ENCODE measurements at places on chromosomes 6 and 20.

- DNase-seq, result no peak
Observed at GRCh38 chr6:9025228-9025627, 589.9 kb upstream of the SLC35B3 start.

GRCh38 chr20:4009309-4009708 lies 6.0 kb downstream of the RNF24 start:
- no peak for DNase-seq

DNA sequence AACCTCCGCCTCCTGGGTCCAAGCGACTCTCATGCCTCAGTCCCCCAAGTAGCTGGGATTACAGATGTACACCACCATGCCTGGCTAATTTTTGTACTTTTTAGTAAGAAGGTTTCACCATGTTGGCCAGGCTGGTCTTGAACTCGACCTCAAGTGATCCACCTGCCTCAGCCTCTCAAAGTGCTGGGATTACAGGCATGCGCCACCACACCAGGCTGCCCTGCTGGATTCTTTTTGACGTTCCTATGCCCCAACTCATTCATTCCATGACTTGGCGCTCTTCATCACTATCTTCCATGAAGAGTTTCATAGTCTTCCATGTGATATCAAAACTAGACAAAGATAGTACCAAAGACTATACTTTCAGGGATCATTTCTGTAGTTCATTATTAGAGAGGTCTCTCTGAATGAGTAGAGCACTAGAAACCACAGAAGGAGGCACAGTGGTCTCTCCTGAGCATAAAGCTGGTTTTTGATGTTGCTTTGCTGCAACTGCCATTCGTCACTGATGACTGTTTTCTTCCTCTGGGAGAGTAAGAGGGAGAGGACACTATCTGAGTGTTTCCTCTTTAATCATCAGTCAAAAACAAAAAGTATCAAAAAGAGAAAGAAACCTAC lies 23.5 kb downstream of the DNAAF9 start:
- no peak for DNase-seq

- no peak for DNase-seq
Observed at GRCh38 chr20:34363465-34364222, 571 bp downstream of the ITCH start.

DNA sequence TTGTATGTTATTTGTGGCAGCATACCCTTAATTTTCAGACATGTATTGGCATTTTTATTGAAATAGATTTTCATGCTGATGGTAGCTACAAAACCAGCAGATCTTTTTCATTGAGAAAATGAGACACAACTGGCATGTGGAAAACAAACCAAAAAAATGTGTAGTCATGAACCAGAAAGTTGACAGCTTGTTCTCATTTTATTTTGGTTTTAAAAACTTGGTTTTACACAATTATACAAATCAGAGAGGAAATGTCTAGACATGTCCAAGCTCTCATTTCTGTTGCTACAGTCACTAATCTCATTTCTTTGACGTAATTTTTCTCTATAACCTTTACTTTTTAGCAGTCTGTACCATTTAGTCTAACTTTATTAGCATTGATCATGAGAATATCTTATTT lies 85.4 kb downstream of the GRIK2 start:
- no peak for DNase-seq

DNA sequence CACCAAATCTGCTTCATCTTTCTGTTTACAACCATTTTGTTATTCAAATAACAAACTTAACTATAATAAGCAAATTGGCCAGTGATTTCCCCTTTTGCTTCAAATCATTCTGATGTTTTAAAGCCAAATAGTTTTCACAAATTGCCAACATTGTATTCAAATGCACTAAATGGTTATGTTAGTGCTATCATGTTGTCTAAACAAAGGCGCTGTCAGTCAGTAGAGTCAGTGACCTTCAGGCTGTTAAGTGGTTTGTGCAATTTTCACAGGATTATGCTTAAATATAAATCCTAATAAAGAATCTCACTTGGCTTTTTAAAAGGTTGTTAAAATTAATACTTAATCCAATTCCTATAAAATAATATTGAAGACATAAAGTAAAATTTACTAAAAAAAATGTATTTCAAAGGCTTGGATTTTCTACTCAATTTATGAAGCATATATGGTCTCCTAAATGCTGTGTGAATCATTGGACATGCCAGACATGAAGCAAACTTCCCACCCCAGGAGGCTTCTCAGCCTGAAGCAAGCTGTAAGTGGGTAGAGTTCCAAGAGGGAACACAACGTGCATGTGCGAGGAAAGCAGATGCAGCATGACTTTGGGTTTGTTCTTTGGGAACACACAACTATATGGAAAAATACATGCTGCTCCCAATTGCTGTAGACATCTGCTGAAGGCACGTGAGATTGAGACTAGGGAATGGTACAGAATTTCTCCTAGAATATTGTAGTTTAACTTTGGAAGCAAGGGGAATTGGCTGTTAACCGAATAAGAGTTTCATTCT lies 54.9 kb downstream of the RSPO3 start:
- no peak for DNase-seq

DNA sequence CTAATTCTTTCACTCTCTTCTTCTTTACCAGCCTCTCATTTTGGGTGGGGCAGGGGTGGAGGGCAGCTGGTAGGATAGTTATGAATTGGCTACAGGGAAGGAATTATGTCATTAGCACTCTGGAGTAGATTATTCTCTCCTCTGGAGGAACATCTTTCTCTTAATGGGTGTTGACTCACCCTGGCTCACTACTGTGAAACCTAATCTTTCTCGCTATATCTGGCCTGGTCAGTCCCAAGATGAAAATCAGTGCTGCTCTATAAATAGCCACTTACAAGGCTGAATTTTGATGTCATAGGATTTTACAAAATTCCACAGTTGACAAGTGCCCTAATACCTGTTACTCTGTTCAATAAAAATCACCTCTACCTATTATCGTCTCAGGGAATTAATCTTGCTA lies 151.3 kb downstream of the COL9A1 start:
- DNase-seq, result no peak

DNA sequence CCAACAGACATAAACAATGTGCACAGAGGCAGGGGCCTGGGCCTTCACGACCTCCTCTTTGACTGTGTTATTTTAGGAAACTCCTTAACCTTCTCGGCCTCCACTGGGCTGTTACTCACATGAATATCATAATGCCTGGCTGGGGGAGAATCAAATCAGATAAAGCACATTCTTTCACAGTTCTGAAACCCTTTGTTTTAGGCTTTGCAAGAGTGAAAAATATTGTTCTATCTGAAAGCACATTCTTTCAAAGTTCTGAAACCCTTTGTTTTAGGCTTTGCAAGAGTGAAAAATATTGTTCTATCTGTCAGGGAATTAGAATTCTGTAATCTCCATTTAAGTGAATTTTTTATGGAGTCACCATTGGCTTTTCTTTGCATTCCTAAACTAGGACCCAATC lies 50.7 kb upstream of the SYNDIG1 start:
- DNase-seq, result no peak

- DNase-seq, result no peak
Observed at GRCh38 chr20:63059684-63060056, 52.9 kb upstream of the BHLHE23 start.

DNA sequence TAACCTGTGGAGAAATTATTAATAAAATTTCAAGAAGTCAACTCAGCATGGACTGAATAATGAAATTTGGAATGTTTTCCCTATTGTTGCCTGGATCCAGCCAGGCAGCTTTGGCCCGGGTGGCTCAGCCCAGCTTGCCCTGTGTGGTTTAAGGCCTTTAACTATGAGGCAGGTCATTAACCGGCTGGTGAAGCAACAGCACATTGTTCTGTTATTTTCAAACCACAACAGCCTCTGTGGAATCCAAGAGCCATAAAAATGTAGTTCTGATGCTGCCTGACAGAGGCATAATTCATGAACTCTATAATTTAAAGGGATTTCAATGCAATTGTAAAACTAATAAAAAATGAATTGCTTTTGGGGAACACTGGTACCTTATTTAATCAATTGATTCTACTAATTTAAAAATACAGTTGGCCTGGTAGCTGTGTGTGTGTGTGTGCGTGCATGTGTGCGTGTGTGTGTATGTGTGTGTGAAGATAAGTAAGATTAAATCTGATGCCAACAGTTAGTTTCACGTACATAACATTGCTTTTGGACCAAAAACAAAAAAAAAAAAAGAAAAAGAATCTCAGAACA lies 117.7 kb downstream of the RPS12 start:
- no peak for DNase-seq

GRCh38 chr20:4328541-4328940 lies 313.2 kb upstream of the RNF24 start:
- DNase-seq, result no peak

- DNase-seq, result no peak
Observed at GRCh38 chr6:157269261-157269794, 54.0 kb downstream of the TMEM242 start.

DNA sequence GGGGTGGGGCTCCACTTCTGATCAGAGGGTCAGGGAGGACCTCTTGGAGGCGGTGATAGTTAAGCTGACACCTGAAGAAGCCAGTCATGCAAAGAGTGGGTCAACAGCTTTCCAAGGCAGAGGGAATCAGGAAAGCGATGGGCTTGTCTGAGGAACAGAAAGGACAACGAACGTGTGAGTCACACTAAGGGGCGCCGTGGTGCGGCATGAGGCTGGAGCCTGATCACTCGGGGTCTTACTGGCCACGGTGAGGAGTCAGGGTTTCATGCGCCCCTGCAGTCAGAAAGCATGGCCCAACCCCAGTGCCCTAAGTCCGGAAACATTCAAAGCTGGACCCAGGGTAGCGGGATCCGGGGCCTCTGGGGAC lies 50.6 kb upstream of the SLC32A1 start:
- no peak for DNase-seq

DNA sequence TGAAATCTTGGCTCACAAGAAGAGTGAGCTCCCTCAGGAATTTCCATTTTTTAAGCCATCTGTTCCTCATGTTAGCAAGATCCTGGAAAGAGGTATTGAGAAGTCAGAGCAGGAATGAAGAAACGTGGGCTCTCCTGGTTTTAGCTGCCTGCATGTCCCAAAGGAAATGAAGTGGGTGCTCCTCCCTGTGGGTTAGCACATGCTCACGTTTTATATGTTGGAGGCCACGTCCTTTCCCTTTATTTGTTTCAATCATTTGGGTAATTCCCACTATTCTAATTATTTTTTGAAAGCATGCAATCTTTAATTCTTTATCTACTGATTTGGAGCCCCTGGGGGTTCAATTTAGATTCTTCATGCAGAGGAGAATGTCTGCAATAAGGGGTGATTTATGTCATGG lies 4.3 kb upstream of the MAP3K4 start:
- DNase-seq, result no peak

DNA sequence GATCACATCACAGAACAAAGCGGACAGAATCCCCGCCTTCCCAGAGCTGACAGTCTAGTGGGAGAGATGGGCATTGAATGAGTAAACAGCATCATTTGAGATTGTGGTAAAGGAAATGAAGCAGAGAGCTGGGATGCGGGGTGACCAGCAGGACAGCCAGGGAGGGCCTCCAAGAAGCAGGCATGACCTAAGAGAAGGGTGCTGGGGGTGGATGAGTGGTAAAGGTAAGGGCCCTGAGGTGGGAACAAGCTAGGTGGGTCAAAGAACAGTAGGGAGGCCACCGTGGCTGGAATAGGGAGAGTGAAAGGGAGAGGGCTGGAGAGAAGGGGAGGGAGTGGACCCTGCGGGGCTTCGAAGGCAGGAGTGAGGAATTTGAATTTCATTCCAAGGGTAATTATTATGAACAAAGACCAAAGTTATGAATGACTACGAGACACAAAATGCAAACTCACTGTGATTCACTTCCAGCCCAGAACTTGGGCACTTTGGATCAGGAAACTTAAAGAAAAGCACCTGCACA lies 61.4 kb downstream of the CEBPB start:
- DNase-seq, result no peak

DNA sequence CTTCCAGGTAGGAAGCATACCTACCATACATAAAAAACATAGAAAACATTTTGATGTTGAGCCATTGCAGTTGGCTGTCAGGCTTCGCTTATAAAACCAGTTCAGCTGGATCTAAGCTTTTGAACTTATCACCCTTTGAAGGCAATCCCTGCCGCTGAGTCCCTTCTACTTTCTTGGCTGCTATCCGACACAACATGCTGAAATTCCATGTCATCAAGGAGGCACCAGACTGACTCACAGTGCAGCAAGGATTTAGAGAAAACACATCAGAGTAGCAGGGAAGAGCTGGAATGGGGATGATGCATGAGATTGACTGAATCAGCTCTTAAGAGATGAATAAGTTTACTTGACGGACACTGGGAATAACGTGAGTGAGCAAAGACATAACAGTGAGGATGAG lies 135.0 kb upstream of the MAN1A1 start:
- DNase-seq, result no peak

- DNase-seq, result no peak
Observed at GRCh38 chr20:23278172-23278571, 72.4 kb upstream of the NXT1 start.

- no peak for DNase-seq
Observed at GRCh38 chr6:74050921-74051320, 354.9 kb downstream of the CD109 start.

DNA sequence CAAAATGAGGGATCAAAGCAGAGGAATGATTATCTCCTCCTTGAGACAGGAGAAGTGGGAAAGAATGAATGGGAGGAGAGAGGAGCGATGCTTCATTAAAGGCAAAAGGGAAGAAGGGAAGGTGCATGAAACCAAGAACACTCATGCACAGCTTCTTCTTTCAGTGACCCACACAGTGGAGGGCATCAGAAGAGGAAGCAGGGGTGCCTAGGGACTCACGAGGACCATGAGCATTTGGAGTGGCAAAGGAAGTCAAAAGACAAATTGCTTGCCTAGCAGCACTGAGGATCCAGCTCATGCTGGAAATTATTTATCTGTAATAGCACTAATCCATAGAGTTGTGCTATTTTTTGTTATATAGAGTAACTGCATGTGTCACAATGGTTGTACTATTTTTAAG lies 66.1 kb downstream of the SMLR1 start:
- DNase-seq, result no peak

DNA sequence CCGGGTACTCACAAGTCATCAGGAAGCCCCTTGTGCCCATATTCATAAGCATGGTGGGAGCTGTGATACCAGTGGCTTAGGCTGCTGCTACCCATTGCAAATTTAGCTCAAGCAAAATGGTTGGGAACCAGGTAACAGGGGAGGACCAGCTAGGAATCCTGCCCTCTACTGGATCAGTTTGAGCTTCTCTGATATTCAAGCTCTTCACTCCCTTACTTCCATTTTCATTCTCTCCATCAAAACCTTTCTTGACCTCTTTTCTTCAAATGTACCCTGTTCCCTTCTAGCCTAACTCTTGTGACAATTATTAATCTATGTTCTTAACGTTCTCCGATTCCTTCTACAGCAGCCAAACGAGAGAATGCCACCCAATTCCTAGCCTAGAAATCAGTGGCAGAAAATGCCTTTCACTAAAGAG lies 9.7 kb downstream of the NOL7 start:
- no peak for DNase-seq

All from NCI-H1436 treated with DMSO at 0.1 percent for 48 hours (cell line).